ENCODE measurements at places on chromosomes 12 and 14. TPM values are rescaled to one million over a fixed set of nuclear protein-coding genes. Genes with fewer than 3 reads are reported as not detected.

DNA sequence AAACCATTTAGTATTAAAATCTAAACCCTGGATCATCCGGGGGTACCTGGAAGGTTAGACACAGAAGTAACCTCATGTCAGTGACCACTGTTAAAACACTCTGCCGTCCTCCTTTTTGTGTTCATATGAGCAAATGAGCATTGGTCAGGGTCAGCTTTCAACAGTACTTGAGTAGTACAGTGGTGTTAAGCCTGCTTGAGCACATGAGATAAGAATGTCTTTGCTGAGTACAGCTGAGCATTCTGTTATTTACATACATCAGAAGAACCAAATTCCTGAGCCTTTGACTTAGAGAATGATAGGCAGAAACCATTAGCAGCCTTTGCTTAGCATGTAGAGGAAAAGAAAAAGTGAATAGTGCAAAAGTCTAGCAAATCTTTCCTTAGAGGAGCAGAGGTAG lies 38.6 kb upstream of the LRTM2 start:
- no peak for DNase-seq

DNA sequence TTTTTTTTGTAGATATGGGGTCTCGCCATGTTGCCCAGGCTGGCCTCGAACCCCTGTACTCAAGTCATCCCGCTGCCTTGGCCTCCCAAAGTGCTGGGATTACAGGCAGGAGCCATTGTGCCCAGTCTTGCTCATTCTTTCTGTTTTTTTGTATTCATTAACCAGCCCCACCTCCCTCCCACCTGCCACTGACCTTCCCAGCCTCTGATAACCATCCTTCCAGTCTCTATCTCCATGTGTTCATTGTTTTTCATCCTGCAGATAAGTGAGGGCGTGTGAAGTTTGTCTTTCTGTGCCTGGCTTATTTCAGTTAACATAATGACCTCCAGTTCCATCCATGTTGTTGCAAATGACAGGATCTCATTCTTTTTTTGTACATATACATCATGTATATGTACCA lies 19.0 kb downstream of the MYL2 start:
- no peak for DNase-seq

DNA sequence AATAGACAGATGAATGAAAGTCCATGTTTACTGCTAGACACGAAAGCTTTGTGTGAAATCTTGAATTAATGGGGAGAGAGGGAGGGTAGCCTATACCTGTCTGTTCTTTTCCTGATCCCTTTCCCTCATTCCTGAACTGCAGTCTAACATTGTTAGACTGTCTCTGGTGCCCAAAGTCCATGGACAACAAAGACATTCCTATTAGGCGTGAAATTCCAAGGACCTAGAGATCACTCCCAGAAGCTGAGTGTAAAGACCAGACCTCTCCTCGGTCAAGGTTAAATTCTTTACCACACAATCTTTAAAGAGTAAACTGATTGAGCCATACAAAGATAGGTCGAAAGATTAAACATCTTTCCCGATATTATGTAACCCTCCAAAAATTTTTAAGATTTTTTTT lies 270.7 kb upstream of the GARIN2 start:
- DNase-seq = no peak

DNA sequence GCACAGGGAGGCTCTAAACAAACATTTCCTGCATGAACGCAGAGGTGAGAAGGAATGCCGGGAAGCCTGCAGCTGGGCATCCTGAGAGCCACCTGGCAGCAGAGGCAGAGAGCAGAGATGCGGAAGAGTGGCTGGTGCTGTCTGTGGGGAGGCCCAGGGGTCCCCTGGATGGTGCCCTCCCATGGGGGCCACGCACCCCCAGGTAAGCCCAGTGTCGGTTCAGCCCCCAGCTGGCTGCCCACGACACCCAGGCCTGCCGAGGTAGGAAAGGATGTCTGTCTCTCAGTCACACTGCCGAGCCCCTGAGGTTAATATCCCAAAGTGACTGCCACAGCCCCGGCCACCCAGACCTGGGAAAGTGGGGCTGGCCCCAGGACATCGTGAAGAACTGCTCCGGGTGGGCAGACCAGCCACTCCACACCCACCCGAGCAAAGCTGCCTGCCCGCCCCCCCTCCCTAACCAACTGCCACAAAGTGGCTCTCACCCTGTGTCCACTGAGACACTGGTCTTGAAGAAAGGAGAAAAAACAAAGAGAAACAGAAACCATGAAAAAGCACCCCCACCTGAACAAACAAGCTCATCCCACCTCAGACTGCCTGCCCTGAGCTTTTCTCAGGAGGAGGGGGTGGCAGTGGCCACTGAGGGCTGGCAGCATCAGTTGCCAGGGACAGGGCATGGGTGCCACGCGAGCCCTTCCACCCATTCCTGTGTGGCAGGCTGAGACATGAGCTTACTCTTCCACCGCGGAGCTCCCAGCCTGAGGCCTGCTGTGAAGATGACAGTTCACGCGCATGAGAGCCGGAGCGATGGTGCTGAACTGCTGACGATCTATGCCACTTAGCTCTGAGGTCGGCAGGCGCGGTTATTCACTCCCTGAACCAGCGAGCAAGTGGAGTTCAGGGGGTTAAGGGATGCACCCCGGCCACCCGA lies 40.8 kb downstream of the CCDC88C start:
- no peak for DNase-seq

DNA sequence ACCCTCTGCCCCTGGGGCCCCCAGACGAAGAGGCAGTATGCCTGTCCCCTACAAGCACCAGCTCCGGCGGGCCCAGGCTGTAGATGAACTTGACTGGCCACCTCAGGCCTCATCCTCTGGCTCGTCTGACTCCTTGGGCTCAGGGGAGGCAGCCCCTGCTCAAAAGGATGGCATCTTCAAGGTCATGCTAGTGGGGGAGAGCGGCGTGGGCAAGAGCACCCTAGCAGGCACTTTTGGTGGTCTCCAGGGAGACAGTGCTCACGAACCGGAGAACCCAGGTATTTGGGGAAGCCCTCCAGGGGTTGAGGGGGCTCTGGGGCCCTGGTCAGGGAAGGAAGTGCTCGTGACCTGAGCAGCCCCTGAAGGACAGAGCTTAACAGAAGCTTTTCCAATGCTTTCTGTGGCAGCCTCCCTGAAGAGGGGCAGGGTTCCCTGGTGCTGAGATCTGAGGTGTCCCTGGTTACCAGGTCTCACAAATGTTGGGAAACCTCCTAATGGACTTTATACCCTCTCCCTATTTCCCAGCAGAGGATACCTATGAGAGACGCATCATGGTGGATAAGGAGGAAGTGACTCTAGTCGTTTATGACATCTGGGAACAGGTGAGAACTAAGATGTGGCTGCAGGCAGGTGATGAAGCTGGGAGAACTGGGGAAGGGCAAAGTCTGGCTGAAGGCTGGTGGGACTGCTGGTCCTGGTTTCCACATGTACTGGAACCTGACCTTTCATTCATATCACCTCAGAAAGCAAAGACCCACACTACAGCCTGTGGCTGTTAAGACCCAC lies 1.9 kb downstream of the REM2 start:
- DNase-seq = no peak

GRCh38 chr12:85277900-85278597 lies 2.0 kb upstream of the ALX1 start:
- no peak for DNase-seq

DNA sequence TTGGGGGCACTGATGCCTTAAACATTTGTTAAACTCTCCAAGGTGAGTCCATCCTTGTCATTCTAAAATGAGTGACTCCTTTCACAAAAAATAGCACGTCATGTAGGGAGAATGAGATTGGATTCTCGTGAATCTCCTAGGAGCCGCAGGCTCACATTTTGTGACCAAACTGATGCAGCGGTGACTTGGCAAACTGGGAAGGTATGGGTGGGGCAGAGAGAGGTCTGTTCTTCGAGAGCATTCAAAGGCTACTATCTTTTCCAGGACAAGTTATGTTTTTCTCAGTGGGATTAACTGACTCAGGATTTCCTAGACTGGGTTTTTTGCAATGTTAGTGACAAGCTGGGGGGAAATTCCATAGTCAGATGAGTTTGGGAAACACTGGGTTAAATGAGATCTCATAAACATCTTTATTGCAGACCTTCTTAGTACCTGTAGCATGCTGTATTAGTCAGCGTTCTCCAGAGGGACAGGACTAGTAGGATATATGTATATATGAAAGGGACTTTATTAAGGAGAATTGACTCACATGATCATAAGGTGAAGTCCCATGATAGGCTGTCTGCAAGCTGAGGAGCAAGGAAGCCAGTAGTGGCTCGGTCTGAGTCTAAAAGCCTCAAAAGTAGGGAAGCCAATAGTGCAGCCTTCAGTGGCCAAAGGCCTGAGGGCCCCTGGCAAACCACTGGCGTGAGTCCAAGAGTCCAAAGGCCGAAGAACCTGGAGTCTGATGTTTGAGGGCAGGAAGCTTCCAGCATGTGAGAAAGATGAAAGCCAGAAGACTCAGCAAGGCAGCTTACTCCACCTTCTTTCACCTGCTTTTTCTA lies 61.0 kb downstream of the FOXN4 start:
- DNase-seq = peak; percentile 15

DNA sequence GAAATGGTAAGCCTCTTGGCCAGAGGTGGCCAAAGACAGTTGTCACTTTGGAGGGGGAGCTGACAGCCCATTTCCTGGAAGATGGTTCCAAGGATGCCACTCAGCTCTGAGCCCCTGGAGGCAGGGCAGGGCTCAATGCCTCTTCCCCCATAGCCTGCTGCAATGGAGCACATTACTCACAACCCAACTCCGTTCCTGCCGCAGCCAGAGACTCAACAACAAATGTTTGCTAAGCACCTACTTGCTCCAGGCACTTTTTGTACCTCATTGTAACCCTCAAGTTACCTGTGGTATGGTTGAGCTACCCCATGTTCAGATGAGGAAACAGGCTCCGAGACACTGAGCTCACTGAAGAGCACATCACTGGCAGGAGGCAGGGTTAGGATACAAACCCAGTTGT lies 19.5 kb downstream of the IRF2BPL start:
- DNase-seq = no peak

DNA sequence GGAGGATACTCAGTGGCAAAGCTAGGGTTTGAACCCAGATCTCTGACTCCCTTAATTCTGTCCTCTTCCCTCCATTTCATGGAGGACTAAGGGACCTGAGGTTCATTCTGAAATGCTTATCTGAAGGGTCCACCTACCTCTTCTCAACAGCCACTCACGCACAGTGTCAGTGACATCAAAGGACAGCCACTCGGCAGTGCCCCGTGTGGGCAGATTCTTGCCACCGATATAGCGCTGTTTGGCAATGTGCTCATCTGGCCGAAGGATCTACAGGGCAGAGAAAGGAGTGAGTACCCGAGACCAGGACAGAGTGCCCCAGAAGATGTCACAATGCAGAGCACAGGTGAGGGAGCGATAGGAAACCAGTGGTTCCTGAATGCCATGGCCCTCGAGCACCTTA lies 10.8 kb downstream of the TGFB3 start:
- DNase-seq = no peak

GRCh38 chr12:117188961-117189724 lies 1.1 kb downstream of the FBXO21 start:
- DNase-seq = no peak

DNA sequence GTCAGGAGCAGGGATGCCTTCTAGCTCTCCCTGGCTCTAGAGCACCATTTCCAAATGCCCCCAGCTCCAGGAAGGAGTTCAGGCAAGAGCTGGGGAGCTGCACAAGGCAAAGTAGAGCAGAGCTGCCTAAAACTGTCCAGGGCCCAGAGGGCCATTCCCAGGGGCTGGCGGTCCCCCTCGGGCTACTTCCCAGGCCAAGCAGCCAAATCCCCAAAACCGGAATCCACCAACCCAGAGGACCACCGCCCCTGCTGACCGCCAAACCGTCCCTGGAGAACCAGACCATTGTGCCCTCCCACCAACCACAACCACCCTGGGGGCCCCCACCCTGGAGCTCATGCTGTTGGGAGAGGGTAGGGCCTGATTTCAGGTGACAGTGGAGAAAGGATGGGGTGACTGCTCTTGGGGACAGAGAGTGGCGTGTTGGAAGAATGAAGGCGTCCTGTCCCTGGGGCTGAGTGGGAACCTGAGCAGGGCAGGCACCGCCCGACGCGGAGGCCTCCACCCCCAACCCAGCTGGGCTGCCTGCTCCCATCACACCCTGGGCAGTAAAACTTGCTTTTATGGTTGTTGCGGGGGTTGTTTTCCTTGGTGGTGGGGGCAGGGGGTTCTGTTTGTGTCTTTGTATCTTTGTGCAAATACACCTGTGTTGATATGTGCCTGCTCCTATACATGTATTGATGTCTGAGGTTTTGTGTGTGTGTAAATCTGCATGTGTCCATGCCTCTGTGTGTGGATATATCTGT lies 24.0 kb upstream of the KRT78 start:
- no peak for DNase-seq

- DNase-seq = peak; percentile 18
Measured at GRCh38 chr12:115752913-115753726, 524.4 kb downstream of the MED13L start.

DNA sequence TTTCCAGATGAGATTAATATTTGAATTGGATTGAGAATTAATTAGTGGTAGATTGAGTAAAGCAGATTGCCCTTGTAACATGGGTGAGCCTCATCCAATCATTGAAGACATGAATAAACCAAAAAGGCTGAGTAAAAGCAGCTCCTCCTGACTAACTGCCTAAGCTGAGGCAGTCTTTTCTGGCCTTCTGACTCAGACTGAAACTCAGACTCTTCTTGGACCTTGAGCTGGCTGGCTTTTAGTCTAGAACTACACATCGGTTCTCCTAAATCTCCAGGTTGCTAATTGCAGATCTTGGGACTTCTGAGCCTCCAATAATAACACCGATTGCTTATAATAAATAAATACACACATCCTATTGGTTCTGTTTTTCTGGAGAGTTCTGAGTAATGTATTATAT lies 24.0 kb downstream of the FKBP11 start:
- DNase-seq = no peak

Gene PTHLH
- total RNA-seq = 0.81 TPM

Gene FERMT2
- total RNA-seq = 60.1 TPM

Gene OTUB2
- 15.0 TPM for total RNA-seq

Gene SLC25A47
- total RNA-seq = not detected

Gene XPOT
- total RNA-seq = 39.8 TPM

Gene TSHR
- total RNA-seq = not detected

Gene MAPKAPK5
- 45.0 TPM for total RNA-seq

Gene STRAP
- 163 TPM for total RNA-seq

Gene COX8C
- not detected for total RNA-seq

Gene BICD1
- total RNA-seq = 9.9 TPM

Gene ZNF891
- total RNA-seq = 0.40 TPM

Gene WIF1
- total RNA-seq = not detected

Gene SAMD4A
- 20.9 TPM for total RNA-seq

Gene SMIM41
- not detected for total RNA-seq

Gene KLHL33
- total RNA-seq = 0.17 TPM

Gene APOF
- total RNA-seq = not detected

Data from epithelial cell of proximal tubule (primary cell).